H1 (cell line): ENCODE measurements at places on chromosomes 13 and 19. TPM values are rescaled to one million over a fixed set of nuclear protein-coding genes. Genes with fewer than 3 reads are reported as not detected.

The ERF gene
- polyA plus RNA-seq: 43.7 and 67.6 TPM in 2 replicates

DNA sequence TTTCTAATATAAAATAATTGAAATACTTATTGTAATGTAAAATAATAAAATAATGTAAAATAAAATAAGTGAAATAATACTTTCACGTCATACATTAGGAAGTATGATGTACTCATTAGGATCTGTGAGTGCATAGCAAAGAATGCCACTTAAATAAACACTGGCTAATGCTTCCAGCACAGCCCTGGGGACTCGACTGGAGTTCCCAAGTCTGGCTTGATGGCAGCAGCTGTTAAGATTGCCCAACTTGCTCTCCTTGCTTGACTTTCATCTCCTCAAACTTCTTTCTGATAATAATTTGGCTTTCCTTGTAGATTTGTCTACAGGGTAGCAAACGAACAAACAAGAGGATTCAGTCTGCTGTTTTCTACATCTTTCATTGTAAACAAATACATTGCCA, 191.9 kb downstream of the COG6 start:
- no peak overlapping the region for H3K4me3 ChIP-seq
- H3K36me3 ChIP-seq: no peaks in the 10 kb centered on the region
- no peaks in the 10 kb centered on the region for H3K4me1 ChIP-seq
- DNase-seq: no peak

- H3K36me3 ChIP-seq: no peaks in the 10 kb centered on the region
- H3K27me3 ChIP-seq: no peaks in the 10 kb centered on the region
- H3K4me1 ChIP-seq: no peaks in the 10 kb centered on the region
- no peak overlapping the region for H3K27ac ChIP-seq
- H3K4me3 ChIP-seq: no peak overlapping the region
- DNase-seq: no peak
Observed at GRCh38 chr13:33277946-33278345, 7.6 kb downstream of the STARD13 start.

- no peak overlapping the region for H3K27ac ChIP-seq
- H3K27me3 ChIP-seq: no peaks in the 10 kb centered on the region
- no peak overlapping the region for H3K4me3 ChIP-seq
- no peaks in the 10 kb centered on the region for H3K36me3 ChIP-seq
Observed at GRCh38 chr13:67200183-67200582, 30.0 kb downstream of the PCDH9 start.

DNA sequence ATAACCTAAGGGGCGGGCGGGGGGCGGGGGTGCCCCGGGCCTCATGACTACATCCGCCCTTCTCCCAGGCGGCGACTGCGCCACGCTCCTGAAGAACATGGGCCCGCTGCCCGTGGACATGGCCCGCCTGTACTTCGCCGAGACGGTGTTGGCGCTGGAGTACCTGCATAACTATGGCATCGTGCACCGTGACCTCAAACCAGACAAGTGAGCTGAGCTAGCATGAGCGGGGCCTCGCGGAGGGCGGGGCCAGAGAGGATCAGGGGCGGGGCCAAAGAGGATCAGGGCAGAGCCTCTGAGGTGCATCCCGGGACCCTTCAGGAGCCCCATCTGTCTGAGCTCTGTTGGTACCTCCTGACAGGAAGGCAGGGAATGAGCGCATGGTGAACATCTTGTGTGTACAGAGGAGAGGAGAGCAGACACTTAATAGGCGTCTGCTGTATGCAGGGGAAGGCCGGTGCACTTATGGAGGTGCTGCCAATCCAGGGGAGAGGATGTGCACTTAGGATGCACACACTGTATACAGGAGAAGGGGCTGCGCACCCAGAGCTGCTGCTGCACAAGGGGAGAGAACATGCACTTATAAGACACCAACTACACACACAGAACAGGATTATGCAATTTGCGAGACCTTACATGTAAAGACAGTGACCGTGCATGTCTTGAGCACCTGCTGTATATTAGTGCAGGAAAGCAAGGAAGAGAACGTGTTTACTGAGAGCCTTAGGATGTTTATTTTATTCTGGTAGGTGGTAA, 20.9 kb upstream of the PIK3R2 start:
- no peak overlapping the region for H3K4me3 ChIP-seq
- no peaks in the 10 kb centered on the region for H3K27me3 ChIP-seq
- H3K27ac ChIP-seq: no peak overlapping the region
- H3K36me3 ChIP-seq: peaks cover 15% of the 10 kb centered on the region
- no peaks in the 10 kb centered on the region for H3K4me1 ChIP-seq
- DNase-seq: peak; percentile 88
